ENCODE measurements at places on chromosomes 7 and 10. TPM values are rescaled to one million over a fixed set of nuclear protein-coding genes. Genes with fewer than 3 reads are reported as not detected.

DNA sequence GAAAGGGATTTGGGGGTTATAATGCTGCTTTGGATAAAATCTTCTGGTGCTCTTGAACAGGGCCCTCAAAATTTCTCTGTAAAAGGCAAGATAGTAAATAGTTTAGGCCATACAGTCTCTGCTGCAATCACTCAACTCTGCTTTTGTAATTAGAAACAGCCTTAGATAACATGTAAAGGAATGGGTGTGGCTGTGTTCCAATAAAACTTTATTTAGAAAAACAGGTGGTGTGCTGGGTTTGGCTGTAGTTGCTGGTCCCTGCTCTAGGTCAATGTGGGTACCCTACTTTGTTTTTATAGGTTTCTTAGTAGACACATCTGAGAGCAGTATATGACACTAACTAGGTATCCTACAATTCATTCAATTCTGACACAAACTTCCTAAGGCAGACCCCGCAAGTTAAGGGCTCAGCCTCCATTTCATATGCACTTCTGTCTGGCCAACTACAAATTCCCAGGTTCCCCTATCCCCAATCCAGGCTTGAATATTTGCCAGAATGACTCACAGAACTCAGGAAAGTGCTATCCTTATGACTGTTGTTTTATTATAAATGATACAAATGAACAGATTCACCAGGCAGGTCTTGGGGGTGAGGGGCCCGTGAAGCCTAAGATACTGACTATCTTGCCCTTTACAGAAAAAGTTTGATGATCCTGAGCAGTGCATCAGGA, 349.9 kb downstream of the RPS24 start:
- no peaks in the 10 kb centered on the region for H3K4me1 ChIP-seq
- H3K4me3 ChIP-seq: no peak overlapping the region
- DNase-seq: no peak
- no peaks in the 10 kb centered on the region for H3K27me3 ChIP-seq

DNA sequence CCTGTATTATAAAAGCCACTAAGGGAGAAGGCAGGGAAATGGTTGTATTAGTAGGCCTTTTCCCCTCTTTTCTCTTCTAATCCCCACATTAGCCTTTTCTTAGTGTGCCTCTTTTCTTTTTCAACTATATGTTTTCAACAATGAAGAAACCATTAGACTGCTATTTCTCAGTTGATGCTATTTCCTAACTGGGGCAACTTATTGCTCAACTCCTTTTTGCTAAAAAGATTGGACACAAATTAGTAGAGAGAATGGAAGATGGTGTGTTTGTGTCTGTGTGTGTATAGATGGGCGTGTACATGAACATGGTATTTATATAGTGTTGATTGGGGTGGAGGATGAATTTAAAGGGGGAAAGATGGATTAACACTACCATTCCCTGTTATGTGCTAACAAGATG, 28.4 kb downstream of the TBC1D12 start:
- H3K36me3 ChIP-seq: no peaks in the 10 kb centered on the region
- no peak overlapping the region for H3K4me3 ChIP-seq
- no peaks in the 10 kb centered on the region for H3K27me3 ChIP-seq
- H3K27ac ChIP-seq: no peak overlapping the region
- peaks cover 25% of the 10 kb centered on the region for H3K4me1 ChIP-seq

- DNase-seq: peak; percentile 79
- no peaks in the 10 kb centered on the region for H3K4me1 ChIP-seq
- H3K36me3 ChIP-seq: no peaks in the 10 kb centered on the region
- no peaks in the 10 kb centered on the region for H3K27me3 ChIP-seq
Observed at GRCh38 chr10:58291538-58292174, 22.7 kb downstream of the CISD1 start.

- no peaks in the 10 kb centered on the region for H3K36me3 ChIP-seq
- no peaks in the 10 kb centered on the region for H3K4me1 ChIP-seq
- H3K27ac ChIP-seq: no peak overlapping the region
- no peaks in the 10 kb centered on the region for H3K27me3 ChIP-seq
- no peak overlapping the region for H3K4me3 ChIP-seq
- peak; percentile 23 for DNase-seq
Observed at GRCh38 chr10:127578259-127578960, 29.3 kb downstream of the NPS start.

The LEP gene
- 0.22 TPM for total RNA-seq
